Occipital lobe (tissue), 3 donors: ENCODE measurements at places on chromosomes 12 and 14.

GRCh38 chr14:68210729-68211299, 391.2 kb downstream of the RAD51B start:
- DNase-seq = no peak

DNA sequence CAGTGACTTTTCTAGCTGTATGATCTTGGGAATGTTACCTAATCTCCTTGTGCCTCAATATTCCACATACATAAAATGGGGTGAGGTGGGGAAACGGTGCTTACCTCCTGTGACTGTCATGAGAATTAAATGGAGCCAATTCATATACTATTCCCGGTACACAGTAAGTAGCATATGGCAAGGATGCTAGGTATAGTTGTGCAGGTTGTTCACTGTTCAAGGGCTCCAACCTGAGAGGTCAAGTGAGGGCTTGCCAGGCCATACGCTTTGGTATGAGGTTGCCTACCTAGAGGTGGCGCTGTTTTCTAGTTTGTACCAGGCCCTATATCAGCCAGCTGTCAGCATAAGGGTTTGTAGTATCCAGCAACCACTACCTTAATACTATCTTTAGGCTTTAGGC, 3.6 kb upstream of the BATF start:
- no peak for DNase-seq

DNA sequence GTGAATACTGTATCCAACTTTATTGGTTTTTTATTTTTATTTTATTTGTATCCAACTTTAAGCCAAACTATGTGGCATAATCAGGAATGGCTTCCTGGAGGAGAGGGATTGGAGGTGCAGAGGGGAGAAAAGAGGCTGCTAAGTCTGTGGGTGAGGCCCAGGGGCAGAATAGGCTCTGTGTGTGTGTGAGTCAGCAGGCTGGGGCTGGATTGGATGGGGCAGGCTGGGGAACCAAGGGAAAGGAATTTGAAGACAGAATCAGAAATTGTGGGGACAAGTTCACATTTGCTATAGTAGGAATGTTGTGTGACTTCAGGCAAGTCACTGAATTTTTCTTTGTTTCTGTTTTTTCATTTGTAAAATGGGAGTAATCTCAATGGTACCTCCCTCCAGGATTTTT, 12.8 kb upstream of the RILPL1 start:
- DNase-seq = no peak

DNA sequence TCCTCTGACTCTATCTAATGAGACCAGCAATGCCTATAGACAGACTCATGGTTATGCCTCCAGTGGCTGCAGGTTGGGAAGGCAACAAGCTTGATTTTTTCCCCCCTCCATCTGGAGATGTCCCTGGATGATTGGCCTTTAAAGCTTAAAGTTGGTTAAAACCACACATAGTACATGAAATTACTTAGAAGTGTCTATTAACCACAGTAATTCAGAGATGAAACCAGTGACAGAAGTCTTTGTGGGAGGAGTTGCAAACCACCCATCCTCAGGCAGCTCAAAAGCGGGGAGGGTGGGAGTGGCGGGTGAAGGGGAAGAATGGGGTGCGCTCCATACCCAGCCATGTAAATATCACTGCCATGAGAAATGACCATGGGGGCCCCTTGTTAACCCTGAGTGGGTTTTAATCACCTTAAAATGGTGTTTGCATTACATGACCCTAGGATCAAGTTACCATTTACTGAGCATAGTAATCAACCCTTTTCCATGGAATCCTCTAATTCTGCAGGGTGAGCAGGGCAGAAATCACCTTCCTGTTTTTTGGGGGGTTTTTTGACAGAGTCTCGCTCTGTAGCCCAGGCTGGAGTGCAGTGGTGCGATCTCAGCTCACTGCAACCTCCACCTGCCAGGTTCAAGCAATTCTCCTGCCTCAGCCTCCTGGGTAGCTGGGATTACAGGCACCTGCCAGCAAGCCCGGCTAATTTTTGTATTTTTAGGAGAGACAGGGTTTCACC, 133.5 kb downstream of the FOXN3 start:
- no peak for DNase-seq

- DNase-seq = peak; percentile 55
Measured at GRCh38 chr12:110349514-110350151, 53.9 kb downstream of the ANAPC7 start.

GRCh38 chr12:102463659-102464249, 16.6 kb downstream of the IGF1 start:
- DNase-seq = no peak

DNA sequence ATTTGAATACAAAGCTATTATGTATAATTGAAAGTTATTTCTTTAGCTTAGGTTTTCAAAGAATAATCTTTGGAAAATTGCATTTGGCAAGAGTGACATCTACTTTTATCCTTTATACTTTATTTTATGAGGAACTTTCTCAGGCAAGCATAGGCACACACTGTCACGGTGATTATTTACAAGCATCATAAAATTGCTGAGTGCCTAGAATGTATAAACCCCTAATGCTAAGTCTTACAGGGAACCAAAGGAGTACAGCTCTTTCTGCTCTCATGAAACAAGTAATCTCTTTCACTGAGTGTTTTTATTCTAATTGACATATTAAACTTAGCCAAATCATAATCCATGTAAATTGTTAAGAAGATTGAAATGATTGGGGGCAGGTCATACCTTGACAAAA, 154.9 kb downstream of the FSCB start:
- no peak for DNase-seq
